Activated T-cell treated with anti-CD3 and anti-CD28 coated beads for 1 hour (primary cell): ENCODE measurements at places on chromosomes 12 and 14.

DNA sequence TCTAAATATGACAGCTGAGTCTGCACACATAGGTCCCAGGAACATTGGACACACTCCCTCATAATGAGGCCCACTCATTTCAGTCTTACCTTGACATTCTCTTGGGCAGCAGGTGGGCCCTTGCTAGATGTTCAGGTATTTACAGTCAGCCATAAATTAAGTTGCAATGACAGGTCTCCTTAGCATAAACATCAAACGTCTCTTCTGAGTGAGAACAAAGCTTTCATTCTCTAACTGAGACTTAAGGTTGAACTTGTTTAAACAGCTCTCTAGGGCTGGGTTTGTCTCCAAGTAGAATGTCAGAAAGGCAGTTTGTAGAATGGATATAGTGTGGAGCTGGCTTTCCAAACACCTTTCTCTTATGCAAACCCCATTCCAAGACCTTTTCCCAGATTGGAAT, 10.3 kb downstream of the ACVR1B start:
- DNase-seq, result no peak

DNA sequence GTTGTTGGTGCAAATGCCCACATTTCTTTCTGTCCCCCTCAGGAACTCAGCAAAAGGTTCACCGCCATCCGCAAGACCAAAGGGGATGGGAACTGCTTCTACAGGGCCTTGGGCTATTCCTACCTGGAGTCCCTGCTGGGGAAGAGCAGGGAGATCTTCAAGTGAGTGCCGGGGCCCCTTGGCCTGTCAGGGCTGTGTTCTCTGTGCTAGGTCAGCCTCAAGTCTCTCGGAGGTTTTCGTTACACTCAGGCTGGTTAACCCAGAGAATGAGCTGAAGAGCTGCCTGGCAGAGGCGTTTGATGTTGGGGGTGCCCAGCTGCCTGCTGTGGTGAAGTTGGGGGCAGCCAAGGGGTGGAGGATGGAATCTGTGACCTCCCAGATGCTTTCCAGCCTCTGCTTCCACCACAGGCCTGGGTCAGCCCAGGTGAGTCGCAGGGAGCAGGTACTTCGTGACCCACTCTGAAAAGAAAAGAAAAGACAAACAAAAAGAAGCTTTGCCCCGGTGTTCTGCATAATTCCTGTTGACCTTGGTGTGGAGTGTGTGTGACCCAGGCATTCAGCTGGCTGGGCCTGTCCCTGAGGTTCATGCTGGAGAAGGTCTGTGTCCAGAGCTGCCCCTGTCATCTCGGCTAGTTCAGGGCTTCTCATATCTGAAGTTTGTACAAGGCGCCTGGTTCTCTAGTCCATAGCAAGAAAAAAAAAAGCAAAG, 12.9 kb downstream of the OTUB2 start:
- no peak for DNase-seq

DNA sequence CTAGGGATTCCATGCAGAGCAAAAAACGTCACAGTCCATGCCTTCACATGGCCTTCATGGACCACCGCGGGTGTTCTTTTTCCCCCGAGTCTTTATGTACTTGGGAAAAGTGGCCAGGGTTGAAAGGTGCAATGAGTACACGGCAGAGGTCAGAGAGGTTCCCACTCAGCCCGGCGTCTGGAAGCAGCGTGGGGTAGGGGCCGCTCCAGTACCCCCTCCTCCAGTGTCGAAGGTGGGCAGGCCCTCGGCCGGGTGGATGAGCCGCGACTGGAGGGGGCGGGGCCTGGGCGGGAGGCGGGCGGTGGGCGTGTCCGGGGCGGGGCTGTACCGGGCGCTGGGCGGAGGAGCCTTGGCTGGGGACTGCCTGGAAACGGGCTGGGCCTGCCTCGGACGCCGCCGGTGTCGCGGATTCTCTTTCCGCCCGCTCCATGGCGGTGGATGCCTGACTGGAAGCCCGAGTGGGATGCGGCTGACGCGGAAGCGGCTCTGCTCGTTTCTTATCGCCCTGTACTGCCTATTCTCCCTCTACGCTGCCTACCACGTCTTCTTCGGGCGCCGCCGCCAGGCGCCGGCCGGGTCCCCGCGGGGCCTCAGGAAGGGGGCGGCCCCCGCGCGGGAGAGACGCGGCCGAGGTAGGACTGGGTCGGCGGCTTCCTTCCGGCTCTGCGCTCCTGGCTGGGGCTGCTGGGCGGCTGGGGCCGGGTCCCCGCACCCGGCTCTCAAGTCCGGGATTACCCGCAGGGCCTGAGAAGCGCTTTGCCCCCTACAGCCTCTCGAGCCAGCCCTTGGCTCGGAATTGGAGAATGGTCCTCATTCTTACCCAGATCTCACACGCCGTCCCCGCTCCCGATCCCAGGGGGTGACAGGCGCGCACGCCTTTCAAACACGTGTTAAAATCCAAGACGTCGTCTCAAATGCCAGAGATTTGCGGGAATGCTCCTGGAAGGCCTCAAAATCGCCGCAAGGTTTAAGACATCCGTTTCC, at the start of gene RXYLT1:
TSS of gene RXYLT1 (plus strand) at position 412 of the 984 bp plus-strand sequence. CDS start at position 464, 52 bp downstream.
- peak; percentile 74 for DNase-seq

GRCh38 chr12:122753319-122753650, 661 bp downstream of the DENR start:
- DNase-seq, result no peak

DNA sequence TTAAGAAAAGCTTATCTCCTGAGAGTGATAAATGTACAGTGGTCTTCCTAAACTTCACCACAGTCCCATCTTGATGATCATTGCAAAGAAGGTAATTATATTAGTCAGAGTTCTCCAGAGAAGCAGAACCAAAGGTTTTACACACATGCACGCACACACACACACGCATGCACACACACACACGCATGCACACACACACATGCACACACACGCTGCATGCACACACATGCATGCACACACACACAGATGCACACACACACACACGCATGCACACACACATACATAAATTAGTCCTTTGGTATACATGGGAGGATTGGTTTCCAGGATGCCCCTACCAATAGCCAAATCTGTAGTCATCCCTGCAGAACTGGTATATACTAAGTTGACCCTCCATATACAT, 580 bp downstream of the OR4E2 start:
- DNase-seq, result no peak

- DNase-seq, result no peak
Observed at GRCh38 chr12:82034769-82035168, 275.6 kb upstream of the PPFIA2 start.

GRCh38 chr14:92417759-92418158, 94.8 kb downstream of the SLC24A4 start:
- no peak for DNase-seq

GRCh38 chr12:1093166-1093751, 102.2 kb downstream of the ERC1 start:
- no peak for DNase-seq

GRCh38 chr14:92759679-92760523, 11.5 kb upstream of the LGMN start:
- DNase-seq, result no peak

GRCh38 chr12:64883264-64884163, 59.1 kb downstream of the TBC1D30 start:
- DNase-seq, result no peak

- DNase-seq, result no peak
Observed at GRCh38 chr12:84994426-84994825, 41.7 kb downstream of the TSPAN19 start.

GRCh38 chr12:97229004-97229403, 233.6 kb upstream of the RMST start:
- DNase-seq, result no peak

DNA sequence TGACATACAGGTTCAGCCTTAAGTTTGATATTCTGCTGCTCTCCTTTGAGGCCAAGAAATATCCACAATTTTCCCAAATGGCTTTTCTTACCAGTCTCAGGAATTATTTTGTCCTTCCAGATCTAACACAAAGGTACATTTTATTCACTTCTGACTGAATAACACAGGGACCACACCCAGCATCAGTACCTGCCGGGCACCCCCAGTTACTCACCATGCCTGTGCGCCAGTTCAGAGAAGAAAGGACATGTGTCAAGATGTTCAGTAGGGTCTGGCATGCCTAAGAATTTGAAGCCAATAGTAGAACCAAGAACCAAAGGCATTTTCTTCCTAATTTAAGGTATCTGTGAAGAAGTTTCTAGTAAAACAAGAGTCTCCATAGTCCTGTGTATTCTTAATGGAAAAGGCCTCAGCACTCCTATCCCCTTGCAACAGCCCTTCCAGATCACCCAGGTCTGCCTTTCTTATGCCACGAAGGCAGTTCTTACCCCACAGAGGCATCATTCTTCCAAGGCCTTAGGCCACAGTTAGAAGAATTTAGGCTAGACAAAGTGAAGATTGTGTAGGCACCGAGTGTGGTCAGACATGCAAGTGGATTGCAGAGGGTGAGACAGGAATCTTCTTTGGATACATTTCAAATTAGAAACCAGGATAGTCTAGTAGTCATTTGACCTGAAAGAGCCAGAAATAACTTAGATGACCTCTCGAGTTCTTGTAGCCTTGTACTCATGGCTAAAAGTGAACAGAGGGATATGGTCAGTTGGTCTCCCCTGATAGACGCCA, 140.1 kb upstream of the HIF1A start:
- no peak for DNase-seq

DNA sequence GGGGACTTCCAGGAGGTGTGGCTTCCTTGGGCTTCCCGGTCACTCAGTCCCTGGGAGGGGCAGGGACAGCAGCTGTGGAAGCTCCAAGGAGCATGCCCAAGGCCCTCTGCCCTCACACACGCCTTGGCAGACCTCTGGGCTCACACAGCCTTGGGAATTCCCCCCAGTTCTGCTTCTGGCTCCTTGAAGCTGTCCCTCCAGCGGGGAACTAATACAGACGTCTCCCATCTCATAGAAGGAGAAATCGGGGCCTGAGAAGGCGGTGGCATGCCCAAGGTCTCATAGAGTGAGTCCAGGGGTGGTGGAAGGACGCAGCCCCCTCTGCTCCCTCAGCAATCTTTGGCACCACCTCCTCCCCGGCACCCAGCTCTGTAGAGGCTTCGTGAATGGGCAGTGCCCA, 15.7 kb upstream of the TMEM119 start:
- DNase-seq, result no peak

DNA sequence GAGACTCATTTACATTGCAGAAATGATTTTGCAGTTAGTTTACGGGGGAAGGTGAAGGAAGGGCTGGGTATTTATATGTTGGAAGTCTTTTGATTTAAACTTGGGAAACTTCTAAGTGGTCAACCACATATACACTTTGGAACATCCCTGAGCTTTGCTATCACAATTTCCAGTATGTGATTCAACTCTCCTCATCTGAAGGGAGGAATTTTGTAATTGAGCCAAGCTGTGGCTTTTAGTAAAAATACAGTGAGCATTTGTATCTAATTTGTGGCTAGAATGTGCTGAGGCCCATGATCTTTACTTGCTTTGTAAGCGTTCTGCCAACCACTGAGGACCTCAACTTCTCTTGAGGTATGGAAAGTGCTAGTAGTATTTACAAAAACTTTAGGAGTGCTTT, 235.0 kb upstream of the PDZRN4 start:
- no peak for DNase-seq

DNA sequence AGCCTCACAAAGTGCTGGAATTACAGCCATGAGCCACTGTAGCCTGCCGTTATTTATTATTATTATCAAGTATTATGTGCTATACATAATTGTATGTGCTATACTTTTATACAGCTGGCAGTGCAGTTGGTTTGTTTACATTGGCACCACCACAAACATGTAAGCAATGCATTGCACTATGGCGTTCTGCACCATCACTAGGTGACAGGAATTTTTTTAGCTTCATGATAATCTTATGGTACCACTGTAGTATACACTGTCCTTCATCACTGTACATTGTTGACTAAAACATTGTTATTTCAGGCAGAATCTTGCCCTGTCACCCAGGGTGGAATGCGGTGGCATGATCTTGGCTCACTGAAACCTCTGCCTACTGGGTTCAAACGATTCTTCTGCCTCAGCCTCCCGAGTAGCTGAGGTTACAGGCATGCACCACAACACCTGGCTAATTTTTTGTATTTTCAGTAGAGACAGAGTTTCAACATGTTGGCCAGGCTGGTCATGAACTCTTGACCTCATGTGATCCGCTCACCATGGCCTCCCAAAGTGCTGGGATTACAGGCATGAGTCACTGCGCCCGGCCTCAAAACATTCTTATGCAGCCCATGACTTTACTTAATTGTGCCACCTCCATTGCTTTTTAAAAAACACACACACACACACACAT, 17.1 kb downstream of the MRPL42 start:
- DNase-seq, result no peak

GRCh38 chr14:96203635-96204034, 1.0 kb upstream of the BDKRB2 start:
- no peak for DNase-seq

GRCh38 chr12:63989301-63989845, 144.9 kb downstream of the SRGAP1 start:
- DNase-seq, result no peak

- no peak for DNase-seq
Observed at GRCh38 chr12:103698752-103699560, 111.9 kb downstream of the STAB2 start.

DNA sequence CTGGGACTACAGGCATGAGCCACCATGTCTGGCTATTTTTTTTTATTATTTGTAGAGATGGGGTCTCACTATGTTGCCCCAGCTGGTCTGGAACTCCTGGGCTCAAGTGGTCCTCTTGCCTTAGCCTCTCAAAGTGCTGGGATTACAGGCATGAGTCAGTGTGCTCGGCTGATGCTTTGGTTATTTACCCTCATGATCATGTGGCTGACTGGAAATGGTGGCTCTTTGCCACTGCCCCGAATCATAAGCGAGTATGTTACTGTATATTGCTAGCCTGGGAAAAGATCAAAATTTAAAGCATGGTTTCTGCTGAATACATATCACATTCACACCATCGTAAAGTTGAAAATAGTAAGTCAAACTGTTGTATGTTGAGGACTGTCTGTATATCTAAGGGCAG, 101.1 kb downstream of the RGS6 start:
- no peak for DNase-seq

- no peak for DNase-seq
Observed at GRCh38 chr12:125406131-125406530, 340.9 kb downstream of the AACS start.
